T-helper 2 cell (primary cell): ENCODE measurements at places on chromosomes 6 and 20.

DNA sequence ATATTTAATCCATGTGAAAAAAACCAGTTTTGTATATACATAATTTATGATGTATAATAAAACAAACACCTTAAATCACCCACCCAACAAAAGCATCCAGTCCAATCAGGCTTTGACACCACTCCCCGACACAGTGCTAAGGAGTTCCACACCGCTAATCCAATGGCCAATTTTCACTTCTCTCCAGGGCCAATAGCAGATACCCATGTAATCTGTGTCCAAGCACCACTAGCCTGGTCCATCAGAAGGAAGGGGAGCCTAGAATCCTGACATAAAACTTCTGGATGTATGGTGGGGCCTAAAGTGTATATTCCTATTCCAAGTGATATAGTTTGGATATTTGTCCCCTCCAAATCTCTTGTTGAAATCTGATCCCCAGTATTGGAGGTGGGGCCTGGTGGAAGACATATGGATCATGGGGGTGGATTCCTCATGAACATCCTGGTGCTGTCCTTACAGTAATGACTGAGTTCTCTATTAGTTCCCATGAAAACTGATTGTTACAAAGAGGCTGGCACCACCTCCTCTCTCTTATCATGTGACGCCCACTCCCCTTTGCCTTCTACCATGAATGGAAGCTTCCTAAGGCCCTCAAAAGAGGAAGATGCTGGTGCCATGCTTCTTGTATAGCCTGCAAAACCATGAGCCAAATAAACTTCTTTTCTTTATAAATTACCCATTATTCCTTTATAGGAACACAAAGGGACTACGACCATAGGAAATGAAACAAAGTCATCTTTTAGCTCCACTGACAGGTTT, 20.8 kb downstream of the RALGAPA2 start:
- DNase-seq, result no peak

GRCh38 chr20:22890594-22891300, 144.4 kb upstream of the SSTR4 start:
- no peak for DNase-seq

DNA sequence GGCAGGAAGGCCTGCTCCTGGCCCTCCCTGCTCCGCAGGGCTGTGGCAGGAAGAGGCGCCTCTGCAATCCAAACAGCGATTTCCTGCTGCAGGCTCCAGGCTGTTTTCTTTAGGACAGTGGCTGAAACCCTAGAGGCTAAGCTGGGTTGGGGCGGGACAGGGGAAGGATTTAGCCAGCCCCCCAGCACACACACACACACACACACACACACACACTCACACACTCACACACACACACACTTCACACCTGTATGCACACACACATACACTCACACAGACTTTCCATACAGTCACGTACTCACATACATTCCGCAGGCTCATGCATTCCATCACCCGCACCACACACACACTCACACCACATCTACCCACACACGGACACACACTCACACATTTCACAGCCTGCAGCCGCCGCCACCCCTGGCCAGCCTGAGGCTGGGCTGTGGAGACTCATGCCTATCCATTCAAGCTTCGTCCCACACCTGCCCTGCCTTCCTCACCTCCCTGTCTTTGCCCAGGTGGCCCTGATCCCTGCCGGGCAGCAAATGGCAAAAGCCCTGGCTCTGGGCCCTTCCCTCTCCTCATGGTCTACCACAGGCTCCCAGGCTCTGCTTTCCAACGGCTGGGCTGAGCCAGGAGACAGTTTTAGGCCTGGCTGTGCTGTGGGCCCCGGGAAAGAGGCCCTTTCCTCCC, 17.9 kb downstream of the MDFI start:
- no peak for DNase-seq

DNA sequence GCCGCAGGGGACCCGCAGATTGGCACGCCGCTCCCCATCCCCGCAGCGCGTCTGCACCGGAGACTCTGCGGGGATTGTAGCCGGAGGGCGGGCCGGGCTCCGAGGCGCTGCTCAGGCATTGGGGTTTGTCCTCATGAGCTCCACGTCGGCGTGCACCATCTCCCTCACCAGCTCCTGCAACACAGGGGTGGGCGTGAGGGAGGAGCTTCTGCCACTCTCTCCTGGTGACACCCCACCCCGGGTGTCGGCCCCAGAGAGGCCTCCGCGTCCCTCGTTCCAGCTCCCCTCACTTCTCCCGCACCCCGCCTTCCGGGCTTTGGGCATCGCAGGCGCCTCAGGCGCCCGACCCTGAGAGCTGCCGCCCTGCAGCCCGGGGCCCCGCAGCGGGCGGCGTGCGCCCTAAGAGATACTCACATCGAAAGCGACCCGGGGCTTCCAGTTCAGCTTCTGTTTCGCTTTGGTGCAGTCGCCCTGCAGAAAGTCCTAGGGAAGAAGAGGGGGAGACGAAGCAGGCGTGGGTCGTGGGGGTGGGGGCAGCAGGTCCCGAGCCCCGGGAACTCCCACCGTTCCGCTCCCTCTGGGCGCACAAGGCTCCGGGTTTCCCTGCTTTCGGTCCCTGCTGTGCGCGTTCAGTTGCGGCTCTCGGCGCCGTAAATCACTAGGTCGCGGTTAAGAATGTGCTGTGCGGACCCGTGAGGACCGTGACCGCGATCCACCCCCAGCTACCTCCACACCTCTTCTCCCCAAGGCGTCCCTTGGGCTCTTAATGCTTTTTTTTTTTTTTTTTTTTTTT, 14.5 kb downstream of the FOXC1 start:
- no peak for DNase-seq

- no peak for DNase-seq
Observed at GRCh38 chr20:20786428-20786827, 74.0 kb upstream of the RALGAPA2 start.

- DNase-seq, result no peak
Observed at GRCh38 chr6:98044151-98044561, 761.1 kb upstream of the MMS22L start.

DNA sequence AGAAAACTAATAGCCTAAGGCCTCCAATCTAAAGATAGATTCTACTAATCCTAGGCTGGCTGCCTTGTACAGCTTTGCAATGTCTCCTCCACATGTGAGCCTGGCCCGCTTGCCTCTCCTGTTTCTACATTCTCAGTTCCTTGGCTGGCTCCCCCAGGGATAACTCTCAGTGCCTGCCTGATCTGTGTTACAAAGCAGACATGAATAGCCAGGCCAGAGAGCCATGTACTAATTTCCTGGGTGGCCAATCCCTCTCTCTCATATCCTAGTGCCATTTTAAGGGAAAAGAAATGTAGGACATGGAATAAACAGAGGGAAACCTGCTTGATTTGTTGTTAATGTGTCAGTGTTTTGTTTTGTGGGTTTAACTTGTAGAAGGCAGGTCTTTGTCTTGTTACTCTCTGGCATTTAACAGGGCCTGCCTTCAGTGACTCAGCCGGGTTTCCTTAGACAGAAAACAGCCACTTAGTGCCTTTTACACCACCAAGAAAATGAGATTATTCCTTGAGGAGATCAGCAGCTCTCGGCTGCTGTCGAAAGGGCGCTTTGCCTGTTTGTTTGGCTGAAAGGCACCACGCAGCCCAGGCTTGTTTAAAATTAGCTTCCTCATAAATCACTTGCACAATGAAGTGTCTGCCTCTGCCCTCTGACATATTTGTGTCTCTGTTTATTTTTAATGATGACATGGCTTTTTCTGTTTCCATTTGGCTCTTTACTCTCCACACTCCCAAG, 702.7 kb downstream of the MAFB start:
- no peak for DNase-seq

DNA sequence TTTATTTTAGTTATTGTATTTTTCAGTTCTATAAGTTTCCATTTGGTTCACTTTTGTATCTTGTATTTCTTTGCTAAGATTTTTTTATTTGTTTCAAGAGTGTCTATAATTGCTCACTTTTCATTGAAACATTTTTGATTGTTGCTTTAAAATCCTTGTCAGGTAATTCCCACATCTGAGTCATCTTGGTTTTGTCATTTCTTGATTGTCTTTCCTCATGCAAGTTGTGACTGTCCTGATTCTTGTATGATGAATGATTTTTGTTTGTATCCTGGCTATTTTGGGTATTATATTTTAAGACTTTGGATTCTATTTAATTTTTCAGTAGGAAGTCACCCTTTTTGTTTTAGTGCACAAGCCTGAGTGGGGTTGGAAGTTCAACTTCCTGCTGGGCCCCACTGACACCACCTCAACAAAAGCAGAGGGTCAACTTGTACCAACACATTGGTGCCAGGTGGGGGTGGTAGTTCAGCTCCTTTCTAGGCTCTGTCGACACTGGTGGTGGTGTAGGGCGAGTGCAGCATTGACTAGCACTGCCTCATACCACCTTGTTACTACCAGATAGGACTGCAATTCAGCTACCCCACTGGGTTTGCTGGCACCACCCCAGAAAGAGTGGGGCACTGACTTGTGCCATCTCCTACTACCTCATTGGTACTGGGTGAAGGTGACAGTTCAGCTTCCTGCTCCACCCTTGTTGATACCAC, 8.8 kb downstream of the RSPH3 start:
- no peak for DNase-seq

DNA sequence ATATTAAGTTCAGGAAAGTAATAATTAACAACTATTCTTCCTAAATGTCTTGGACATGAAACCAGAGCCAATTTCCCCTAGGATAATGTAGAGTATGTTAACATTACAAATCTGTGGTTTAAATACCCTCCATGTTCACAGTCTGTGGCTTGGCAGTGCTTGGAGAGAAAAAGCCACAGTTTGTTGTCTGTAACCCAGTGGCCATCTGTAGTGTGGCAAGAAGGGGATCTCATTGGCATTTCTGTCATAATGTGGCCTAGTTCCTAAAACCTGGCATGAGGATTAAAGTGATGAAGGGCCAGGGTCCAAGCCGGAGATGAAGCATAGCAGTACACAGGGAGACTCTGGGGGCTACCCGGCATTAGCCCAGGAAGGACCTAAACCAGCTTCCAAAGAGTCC, 31.2 kb downstream of the SYNE1 start:
- no peak for DNase-seq

DNA sequence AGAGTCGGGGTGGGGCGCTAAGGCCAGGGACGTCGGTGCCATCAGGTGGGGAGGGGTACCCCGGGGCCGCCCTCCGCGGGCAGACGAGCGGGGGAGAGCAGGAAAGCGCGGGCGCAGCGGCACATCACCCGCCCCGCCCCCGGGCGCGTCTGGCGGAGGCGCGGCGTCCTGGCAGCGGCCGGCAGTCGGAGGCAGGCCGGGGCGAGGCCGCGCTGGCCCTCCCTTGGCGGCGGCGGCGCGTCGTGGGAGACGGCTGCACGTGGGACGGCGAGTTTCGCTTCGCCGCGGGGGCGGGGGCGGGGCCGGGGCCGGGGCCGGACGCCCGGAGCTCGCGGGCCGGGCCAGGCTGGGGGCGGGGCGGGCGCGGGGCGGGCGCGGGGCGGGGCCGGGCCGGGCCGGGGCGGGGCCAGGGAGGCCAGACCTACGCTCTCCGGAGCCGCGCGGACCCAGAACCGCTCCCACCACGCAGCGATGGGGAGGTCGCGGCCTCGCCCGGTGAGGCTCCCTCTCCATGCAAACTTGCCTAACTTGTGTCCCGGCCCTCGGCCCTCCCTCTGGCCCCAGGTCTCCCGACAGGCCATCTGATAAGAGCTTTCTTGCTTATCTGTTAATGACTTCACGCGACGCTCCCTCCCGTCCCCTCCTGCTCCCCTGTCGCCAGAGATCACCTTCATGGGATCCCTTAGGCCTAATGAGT, 12.5 kb downstream of the ITPR3 start:
- peak; percentile 26 for DNase-seq

GRCh38 chr20:24580006-24580405, 110.6 kb downstream of the SYNDIG1 start:
- no peak for DNase-seq

DNA sequence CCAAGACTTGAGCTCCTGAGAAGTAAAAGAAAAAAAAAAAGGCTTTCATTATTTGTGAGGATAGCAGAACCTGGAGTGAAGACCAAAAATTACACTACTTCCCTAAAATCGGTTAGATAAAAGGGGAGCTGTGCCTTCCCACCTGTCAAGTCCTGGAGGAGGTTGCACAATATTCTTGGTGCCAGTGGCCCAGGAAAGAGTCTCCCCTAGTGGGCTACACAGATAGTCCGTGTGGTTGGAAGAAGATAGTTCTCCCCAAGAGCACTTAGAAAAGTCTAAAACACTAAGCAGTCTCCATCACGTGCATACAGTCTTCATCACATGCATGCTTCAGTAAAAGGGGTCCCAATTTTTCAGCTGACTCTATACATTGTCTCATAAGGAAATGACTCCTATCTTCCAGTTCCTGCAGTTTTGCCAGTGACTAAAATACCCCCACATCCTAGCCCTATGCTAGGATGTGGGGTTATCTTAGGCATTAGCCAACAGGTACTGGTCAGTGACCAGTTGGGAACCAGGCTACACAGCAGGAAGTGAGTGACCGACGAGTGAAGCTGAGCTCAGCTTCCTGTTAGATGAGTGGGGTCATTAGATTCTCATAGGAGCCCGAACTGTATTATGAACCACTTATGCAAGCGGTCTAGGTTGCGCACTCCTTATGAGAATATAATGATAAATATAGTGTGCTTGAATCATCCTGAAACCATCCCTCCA, 199.5 kb upstream of the FAM83B start:
- no peak for DNase-seq

- no peak for DNase-seq
Observed at GRCh38 chr6:113406048-113406695, 451.0 kb upstream of the MARCKS start.
